ENCODE measurements at places on chromosomes 16 and 17.
A peak's percentile ranks its signal among the peaks of the same experiment; 100 is the strongest.

GRCh38 chr16:57386381-57386951 lies 14.2 kb downstream of the CX3CL1 start:
- no peak for DNase-seq

DNA sequence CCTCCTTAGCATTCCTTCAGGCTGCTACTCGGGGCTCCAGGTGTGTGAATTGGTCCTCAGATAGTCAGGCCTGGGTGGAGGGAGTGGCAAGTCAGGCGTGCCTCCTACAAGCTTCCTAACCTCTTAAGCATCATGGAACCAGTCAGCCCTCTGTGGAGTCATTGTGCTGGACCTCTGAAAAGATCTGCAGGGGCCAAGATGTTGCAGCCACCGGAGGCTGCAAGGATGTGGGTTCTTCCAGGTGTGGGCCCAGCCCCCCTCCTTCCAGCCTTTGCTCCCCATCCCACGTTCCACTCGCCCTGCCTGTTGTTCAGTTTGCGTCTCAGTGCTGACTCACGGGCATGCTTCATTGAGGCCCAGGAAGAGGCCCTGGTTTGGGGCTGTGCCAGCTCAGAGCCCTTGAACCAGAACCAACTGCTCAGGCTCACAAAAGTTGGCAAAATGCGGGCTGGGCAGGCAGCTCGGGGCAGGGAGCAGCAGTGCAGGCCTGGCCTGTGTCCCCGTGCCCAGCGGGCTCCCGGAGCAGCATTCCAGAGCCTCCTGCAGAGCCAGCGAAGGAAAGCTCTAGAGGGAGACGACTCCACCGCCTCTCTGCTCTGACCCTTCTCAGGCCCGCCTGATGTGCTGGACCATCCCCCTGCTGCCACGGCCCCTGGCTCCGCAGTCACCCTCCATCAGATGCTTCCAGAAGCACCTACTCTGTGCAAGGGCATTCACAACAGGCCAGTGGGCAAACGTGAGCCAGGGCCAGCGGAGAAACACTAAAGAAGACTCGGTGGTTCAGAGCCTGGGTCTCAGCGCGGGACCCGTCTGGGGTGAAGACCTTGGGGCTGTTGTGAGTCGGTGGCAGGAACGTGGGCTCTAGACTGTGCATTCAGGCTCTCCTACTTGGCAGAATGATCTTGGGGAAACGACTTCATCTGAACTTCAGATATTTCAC lies 7.5 kb downstream of the LDHD start:
- peak; percentile 64 for DNase-seq

DNA sequence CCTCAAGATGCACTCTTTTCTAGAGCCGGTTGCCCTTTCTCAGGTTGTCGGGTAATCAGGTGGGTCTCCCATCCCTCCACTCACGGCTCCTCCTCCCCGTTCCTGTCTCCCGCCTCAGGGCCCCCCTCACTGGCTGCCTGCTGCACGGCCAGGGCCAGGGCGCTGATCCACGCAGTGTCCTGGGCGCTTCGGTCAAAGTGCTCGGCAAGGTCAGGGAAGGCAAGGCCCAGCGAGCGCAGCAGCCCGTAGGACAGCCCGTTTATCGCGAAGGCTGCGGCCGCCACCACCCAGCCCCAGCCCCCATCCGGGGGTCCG lies 753 bp downstream of the SLC16A11 start:
- no peak for DNase-seq

DNA sequence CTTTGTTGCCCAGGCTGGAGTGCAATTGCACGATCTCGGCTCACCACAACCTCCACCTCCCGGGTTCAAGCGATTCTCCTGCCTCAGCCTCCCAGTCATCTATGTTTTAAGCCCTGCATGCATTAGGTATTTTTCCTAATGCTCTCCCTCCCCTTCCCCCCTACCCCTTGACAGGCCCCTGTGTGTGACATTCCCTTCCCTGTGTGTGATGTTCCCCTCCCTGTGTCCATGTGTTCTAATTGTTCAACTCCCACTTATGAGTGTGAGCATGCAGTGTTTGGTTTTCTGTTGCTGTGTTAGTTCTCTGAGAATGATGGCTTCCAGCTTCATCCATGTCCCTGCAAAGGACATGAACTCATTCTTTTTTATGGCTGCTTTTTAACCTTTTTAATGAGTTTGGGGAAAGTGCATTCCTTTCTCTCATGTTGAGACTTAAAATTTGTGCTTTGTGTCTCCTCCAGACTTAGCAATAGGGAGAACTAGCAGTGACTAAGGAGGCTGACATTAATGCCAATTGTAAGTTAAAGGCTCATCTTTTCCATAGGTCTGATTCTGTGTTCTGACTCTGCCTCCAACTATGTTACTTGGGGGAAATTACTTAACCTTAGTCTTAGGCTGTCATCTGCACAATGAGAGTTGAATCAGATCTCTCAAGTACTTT lies 17.7 kb upstream of the PHAF1 start:
- no peak for DNase-seq

- DNase-seq, result no peak
These were observed 46.6 kb downstream of the PHKB start for GRCh38 chr16:47507701-47508100.

GRCh38 chr16:84194470-84195200 lies 3.7 kb downstream of the ADAD2 start:
- DNase-seq, result no peak

GRCh38 chr16:17128791-17129190 lies 342.0 kb downstream of the XYLT1 start:
- DNase-seq, result no peak

- DNase-seq, result no peak
These were observed 138.5 kb downstream of the PITPNC1 start for GRCh38 chr17:67515490-67516083.

DNA sequence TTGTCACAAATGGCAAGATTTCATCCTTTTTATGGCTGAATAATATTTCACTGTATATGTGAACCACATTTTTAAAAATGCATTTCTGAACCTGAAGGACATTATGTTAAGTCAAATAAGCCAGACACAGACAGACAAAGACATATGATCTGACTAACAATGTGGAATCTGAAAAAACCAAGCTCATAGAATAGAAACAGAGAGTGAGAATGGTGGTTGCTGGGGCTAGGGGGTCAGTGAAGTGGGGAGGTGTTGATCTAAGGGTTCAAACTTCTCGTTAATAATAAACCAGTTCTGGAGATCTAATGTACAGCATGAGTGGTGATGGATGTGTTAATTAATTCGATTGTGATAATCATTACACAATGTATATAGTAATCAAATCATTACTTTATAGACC lies 475.1 kb downstream of the WWOX start:
- no peak for DNase-seq

GRCh38 chr17:2899906-2900305 lies 103.7 kb downstream of the RAP1GAP2 start:
- DNase-seq, result no peak

GRCh38 chr16:75821117-75821516 lies 94.8 kb upstream of the CPHXL start:
- no peak for DNase-seq

DNA sequence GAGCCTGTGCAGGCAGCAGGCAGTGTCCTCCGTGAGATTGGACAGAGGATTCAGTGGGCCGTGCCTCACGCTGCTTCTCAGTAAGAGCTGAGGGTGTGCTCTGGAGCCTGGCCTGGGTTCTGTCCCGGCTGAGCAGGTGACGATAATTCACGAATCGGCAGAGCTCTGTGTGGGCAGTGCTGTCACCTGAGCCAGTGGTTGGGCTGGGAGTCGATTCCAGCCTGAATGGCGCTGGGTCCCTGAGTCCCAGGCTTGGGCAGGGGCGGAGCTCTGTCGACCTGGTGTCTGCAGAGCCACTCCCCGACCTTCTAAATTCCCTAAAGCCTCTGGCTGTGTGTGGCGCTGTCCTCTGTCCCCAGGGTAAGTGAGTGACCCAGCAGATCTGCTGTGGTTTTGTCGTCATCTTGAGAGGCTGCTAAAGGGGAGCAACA lies 8.4 kb downstream of the ACSF3 start:
- no peak for DNase-seq

GRCh38 chr17:56641894-56642293 lies 48.4 kb downstream of the NOG start:
- DNase-seq, result no peak

DNA sequence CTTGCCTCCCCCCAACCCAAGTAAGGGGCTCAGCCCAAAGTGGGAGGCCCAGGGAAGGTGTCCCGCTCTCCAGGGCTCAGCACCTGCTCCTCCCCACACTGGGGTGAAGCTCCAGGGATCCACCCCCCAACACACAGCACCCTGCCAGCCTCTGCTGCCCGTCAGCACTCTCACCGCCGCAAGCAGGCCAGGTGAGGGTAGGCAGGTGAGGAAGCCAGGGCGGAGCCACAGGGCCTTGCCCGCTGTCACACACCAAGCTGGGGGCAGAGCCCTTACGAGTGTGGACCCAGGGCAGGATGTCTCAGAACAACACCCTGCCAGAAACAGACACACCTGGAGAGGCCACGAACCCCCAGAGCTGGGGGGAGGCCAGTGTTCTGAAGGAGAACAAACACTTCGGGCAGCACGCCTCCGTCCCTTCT lies 19.5 kb downstream of the PLLP start:
- no peak for DNase-seq

GRCh38 chr16:68969338-68969737 lies 126.0 kb downstream of the TANGO6 start:
- no peak for DNase-seq

GRCh38 chr16:19936441-19936840 lies 51.8 kb upstream of the GPRC5B start:
- DNase-seq, result no peak

DNA sequence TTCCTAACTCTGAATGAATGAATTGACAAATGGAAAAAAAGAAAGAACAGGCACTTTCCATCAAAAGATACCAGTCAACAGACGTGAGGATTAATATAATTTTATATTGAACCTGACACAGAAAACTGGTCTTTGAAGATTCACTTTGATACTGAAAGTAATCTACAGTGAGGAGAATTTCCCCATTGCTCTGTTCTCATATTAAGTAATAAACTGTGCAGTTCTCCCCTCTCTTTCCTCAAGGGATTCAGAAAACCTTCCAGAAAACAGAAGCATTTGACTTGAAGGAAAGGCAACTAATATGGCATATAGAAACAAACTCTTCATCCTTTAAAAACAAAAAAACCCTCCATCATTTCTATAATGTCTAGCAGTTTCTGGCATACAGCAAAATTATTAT lies 2.2 kb downstream of the TEX2 start:
- no peak for DNase-seq

GRCh38 chr17:6670999-6671398 lies 19.4 kb downstream of the C17orf100 start:
- DNase-seq, result no peak

DNA sequence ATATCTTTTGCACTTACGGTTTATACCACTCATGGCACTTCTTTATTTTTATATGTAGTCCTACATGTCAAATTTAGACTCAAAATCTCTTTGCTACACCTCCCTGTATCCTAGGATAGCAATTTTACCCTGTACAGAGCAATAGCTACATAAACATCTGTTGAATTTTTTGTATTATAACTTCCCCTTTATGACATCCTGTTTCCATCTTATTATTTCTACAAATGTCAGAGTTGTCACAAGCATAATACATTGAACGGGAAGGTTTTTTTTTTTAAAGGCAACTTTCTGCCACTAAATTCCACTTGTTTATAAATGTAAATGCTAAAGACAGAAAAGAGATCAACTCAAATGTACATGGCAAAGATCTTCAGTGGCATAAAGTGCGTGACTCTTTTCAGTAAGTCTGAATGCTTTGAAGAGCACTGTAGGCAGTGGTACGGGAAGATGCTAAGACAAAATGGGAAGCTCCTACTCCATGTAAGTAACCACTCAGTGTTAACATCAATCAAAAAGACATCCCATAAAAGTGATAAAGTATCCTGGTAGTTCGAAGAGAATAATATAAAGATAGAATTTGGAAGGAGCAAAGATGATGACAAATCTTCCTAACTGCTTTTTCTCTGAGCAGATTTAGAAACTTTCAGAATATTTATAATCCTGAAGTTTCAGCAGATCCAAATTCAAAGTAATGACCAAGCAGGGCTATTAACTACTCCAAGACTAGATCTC lies 26.8 kb downstream of the GNA13 start:
- DNase-seq, result no peak

DNA sequence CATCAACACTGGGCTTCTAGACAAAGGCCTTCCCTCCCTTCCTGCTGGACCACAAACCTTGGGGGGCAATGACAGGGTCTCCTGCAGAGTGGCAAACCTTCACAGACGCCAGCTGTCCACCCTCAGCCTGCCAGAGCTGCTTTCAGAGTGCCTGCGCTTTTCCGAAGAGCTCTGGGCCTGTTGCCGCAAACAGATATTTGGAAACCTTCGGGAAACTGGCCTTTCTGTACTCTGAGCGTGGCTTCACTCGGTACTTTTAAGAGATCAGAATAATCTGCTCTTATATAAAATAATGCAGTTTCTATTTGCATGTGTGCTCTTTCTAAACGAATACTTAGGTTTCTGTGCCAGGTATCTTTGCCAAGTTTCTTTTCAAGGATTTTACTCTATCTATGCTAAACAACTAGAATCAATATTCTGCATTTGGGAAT lies 152.1 kb upstream of the CHMP6 start:
- DNase-seq, result no peak

GRCh38 chr17:6943406-6943805 lies 52.4 kb upstream of the ALOX12 start:
- no peak for DNase-seq

- no peak for DNase-seq
These were observed 4.2 kb downstream of the DUSP3 start for GRCh38 chr17:43774304-43775250.

DNA sequence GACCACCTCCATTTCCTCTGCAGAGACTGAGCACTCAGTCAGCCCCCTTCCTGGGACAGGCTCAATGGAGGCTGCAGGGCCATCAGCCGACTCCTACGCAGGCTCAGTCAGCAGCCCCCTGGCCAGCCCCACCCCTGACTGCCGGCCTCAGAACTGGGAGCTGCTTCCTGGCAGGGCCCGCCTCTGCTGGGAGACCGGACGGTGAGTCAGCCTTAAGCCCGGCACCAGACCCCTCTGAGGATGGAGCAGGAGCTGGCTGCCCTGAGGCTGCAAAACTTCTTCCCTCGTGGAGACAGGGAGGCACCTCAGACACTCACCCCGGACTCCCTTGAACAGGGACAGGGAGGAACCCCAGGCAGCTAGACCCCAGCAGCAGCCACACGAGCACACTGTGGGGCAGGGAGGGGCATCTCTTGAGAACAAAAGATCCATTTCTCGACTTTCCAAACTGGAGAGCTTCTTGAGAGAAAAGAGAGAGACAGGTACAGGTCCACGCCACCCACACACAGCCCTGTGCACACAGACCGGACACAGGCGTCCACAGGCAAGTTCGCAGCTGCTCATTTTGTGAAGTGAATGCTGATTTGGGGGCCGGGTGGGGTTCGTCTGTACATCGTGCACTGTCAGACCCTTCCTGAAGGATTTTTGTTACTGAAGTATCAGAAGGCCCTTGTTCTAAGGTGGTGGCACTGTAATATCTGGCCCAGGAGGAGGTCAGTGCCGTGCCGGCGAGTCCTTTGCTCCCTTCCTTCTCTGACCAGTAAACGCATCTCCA lies 1.3 kb upstream of the TUBB3 start:
- DNase-seq, result no peak

- DNase-seq, result no peak
These were observed 122.2 kb downstream of the MRM1 start for GRCh38 chr17:36723459-36724025.

DNA sequence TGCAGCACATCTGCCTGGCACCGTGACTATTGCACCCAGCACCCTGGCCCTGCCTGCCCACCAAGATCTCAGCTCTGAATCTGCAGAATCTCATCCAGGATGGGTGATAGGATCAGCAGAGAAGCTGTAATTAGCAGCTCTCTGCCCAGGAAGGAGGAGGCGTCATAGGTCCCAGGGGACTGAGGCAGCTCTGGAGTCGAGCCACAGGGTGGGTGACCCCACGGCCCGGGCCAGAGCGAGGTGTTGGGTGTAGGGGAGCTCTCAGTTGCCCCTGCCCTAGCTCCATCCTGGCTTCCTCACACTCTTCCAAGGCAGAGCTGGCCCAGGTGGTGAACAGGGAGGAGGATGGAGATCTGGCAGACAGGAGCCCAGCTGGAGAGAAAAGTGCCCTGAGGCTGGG lies 18.2 kb upstream of the FAM83G start:
- DNase-seq, result no peak

All from stimulated activated CD4-positive, alpha-beta T cell treated with anti-CD3 and anti-CD28 coated beads, TNF-alpha, amount 100 ng/mL, for 1 hour (primary cell).